Mesenteric fat pad (tissue), 1 donor: ENCODE measurements at places on chromosomes 1 and 21. TPM values are rescaled to one million over a fixed set of nuclear protein-coding genes. Genes with fewer than 3 reads are reported as not detected.
A peak's percentile ranks its signal among the peaks of the same experiment; 100 is the strongest.

DNA sequence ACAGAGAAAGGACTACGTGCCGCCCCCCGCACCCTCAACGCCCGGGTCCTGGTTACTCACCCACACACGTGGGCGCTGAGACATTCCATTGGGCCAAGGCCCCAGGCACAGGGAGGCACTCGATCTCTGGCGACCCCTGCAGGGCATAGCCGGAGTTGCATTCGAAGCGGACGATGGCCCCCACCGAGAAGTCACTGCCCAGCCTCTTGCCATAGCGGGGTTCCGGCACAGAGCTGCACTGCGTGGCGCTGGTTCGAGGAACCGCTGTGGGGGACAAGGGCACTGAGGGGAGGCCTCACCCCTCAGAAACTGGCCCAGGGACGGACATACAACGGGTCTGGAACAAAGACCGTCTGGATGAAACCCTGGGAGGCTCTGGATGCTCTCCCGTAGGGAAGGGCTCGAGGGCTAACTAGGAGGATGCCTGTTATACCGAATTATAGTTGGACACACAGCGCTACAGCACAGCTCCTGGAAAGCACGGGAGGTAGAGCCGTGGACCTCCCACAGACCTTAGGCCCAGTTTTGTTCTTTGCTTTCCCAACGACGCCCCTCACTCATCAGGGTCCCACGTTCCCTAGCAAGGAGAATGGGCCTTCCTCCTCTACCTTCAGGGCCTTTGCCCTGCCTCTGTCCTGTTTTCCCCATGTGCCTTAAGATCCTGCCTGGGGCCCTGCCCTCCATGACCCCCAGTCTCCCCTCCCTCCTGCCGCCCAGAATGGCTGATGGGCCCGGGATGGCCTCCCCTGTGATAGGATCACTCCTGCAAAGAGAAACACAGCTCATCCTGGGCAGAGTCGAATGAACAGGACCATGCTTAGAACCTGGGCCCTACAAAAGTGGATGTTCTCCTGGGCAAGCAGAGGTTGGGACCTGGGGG lies 152.8 kb downstream of the ZSCAN20 start:
- peak; percentile 88 for DNase-seq

- DNase-seq, result no peak
Observed at GRCh38 chr1:25031966-25032667, 102.0 kb upstream of the RUNX3 start.

DNA sequence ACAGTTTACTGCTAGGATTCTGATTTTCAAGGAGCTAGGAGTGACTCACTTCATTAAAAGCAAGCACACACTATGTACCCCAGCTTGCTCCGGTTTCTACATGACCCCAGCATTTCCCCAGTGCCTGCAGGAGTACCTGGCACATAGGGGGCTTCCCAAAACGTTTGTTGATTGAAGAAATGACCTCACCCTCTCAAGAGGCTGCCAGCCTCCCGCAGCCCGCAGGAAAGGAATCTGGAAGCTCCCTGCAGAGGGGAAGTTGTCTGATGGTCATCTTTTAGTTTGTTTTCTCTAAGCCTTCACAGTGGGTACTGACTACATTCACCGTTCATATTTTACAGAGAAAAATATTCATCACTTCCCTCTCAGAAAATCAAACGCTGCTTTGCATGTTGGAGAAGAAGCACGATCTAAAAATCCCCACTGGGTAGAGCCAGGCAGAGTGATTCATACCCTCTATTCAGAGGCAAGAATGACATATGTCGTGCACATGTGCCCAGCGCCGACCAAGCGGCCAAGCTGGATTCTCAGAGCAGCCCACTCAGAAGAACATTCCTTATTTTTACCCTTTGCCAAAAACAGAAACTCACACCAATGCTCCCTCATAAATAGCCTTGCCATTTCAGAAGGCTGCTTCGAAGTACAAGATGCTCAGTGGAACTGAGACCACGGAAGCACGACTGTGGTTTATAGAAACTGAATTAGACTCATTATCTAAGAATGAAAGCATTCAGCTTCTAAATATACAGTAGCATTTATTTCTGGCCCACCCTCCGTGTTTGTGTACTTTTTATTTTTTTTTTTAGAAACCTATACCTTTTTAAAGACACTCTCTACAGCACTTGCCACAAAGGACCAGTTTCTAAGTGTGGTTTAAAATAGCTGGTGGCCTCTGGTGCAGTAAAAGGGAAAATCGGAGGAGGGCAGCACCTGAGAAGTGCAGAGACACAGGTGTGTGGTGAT lies 143.2 kb downstream of the MIS18A start:
- DNase-seq, result no peak

DNA sequence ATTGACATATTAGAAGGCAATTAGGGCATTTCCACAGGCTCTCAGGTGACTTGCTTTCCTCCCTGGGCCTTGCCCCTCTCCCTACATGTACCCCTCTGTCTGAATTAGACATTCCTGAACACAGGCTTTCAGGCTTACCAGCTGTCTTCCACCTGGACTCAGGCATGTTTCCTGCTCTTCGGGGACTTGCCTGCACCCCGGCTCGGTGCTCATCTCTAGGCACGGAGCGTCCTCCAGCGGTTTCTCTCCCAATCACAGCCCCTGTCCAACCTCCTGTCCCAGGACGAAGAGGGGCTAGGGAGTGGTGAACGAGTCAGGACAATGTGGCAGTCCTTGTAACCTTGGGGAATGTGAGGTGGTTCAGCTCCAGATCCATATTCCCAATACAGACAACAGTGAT lies 4.2 kb downstream of the PROK1 start:
- DNase-seq, result no peak

The CDKN2C gene
- 33.1 TPM for total RNA-seq

DNA sequence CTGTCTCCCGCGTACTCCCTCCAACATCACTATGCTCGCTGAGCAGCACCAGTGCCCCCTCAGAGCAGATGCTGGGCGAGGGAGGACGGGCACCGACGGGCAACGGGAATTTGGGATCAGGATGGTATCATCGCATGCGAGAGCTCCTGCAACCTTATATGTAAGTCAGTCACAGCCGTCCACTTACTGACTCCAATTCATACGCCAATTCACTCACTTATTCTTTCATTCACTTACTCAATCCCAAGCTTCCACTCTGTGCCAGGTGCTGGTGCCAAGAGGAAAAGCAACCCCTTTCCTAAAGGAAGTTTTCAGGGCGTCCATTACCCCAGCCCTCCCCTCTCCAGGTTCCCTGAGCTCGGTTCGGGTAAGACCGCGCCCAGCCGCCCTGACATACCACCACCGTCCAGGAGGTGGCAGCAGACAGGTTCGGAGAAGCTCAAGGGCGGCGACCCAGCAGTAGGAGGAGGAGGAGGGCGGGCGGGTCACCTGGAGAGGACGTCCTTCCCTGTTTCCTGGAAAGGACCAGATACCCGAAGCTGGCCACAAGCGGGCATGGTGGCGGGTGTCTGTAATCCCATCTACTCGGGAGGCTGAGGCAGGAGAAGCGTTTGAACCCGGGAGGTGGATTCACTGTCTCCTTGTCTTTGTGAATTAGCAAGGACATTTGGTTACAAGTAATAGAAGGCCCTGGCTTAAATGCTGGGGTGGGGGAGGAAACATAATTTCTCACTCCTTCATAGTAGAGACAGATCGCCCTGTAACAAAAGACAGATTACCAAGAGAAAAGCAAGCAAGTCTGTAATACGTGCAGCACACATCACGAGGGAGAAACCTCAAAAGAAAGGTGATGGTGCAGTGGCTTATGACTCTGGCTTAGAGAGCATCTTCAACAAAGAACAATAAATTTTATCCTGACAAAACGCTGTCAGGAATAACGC lies 7.6 kb upstream of the IL22RA1 start:
- peak; percentile 95 for DNase-seq

DNA sequence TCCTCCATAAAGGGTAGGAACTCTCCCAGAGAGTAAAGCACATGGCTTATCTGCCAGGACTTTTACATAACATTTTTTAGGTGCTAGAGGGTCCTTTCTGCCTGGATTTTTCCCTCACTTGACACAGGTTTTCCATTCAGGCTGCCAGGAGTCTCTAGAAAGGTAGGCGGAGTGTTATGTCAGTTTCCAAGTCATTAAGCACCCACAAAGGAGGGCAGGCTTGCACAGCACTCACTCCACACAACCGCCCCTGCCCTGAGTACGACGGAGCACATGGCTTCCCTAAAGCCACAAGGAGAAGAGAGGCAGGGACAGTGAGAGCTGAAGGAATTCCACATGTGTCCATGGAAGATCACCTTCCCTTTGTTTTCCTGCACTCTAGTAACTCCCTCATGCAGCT lies 55.7 kb downstream of the CAPZB start:
- DNase-seq, result no peak
